ENCODE measurements at places on chromosomes 6 and 20. TPM values are rescaled to one million over a fixed set of nuclear protein-coding genes. Genes with fewer than 3 reads are reported as not detected.

The SYNDIG1 gene
- total RNA-seq: 3.4 TPM

The ZNF292 gene
- total RNA-seq: 48.7 TPM

DNA sequence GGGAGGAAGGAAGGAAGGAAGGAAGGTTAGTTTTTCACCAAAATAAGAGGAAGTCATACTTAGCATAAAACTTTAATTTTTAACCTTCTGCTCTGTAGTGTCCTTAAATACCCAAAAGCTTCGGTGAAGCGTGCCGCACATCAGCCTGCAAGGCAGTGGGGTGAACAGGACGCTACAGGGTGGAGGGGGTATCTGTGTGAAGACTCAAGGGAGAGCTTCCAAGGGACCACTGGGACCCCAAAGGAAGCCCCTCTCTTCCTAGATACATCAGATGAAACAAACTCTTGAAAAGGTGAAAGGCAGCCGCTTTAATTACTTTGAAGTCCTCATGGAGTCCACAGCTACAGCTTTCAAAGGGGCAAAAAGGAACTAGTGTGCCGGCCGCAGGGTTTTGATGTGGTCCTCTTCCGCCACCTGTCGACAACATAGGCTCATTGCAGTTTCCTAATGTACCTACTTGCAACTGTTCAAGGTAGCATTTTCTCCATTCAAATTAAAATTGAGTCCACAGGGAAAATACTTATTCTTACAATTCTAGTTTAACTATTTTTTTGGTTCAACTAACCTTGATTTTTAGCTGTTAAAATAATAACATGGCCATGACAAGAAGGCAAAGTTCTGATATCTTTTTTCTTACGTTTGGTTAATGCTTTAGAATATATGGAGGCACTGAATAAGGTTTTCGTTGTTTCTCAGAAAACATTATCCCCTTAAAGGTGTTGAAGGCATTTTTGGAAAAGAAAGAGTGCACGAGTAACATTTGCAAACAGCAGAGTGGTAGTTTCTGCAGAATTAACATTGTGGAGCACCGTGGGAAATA is 135.0 kb upstream of the RIPOR2 start:
- DNase-seq: peak; percentile 81

DNA sequence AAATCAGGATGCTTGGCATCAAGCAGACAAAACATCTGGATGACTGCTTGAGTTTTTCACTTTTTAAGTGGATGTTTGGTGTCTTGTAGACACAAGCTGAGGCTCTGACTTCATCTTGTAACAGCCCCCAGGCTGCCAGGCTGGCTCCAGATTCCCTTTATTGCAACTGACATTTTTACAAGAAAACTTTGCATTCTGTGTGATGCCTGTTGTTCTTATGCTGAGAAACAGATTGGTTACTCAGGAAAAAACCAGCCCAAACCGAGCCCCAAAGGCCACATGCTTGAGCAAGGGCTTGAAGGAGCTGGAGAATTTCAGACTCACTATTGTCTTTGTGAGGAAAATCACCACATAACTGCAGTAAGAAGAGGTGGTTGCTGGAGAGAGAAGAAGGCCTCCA is 98.4 kb upstream of the PREP start:
- no peak for DNase-seq

DNA sequence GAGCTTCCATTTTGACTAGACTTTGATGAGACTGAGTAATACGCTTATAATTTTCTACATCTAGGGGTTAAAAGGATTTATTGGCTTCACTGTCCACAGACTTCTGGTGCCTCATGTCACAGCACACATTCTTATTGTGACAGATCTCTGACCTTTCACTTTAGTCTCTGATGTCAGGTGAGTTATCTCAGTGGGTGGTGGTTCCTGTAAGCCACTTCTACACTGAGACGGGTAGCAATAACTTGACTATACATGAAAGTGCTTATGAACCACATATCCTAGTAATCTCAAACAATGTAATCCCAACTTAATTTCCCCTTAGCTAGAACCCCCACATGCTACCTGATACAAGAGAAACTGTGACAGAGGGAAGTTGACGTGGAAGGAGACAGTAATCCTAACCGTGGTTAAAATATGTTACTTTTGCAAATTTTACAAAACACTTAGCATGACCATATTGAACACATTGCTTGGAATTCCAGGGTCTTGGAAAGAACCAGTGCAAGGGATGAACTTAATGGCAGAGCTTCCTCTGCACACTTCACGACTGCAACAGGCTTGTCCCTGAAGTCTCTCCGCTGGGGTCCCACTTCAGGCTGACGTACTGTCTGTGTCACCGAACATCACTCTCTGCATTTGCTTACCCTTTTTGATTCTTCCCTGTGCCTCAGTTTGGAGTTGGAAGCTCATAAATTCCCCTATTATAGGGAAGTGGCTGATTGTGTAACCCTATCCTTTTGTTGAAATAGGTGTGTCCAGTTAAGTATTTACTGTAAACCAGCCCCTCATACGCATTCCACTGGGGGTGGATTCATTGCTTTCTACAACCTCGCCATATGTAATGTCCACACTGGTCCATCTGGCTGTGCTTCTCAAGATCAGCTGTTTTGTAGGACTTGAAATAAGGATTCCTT is 6.4 kb upstream of the TRIM40 start:
- no peak for DNase-seq

- no peak for DNase-seq
These were observed 142.3 kb upstream of the SASH1 start for GRCh38 chr6:148200293-148200692.

- DNase-seq: no peak
These were observed 167.7 kb upstream of the BMP5 start for GRCh38 chr6:56043076-56043475.

DNA sequence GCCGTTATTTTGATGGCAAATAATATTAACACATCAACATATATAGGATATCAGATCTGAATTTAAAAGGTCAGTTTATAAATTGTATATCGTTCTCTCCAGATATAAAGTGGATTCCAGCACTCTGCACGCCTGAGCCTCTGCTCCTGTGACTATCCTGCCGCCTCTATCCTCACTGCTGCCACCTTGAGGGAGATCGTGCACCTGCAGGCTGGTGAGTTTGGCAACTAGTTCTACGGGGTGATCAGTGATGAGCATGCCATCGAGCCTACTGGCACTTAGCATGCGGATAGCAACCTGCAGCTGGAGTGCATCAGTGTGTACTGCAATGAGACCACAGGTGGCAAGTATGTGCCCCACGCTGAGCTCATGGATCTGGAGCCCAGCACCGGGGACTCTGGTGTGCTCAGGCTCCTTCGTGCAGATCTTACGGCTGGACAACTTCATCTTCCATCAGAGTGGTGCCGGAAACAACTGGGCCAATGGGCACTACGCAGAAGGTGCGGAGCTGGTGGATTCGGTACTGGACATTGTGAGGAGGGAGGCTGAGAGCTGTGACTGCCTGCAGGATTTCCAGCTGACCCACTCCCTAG is 84.9 kb downstream of the FBXO5 start:
- DNase-seq: peak; percentile 54

- peak; percentile 43 for DNase-seq
These were observed 98.7 kb downstream of the BACH2 start for GRCh38 chr6:90197854-90198496.

The LRRC73 gene
- total RNA-seq: 1.2 TPM

- no peak for DNase-seq
These were observed 166.6 kb downstream of the SASH1 start for GRCh38 chr6:148509119-148509799.

DNA sequence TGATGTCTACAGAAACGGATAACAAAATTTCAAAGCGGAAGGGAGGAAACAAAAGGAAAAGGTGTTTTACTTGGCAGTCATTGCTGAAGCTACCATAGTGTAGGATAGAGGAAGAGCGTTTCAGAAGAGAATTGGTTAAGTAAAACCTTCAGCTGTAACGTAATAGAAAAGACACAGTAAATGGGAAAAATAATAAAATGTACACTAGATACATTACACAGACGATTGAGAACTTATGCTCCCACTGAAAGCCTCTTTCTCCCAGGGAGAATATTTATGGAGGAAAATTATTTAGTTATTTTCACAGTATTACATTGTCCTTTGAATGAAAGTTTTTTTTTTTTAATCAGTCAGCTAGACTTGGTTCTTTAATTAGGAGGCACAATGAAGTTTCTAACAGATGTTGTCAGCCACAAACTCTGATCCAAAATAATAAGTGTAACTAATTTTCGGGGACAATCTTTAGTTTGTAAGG is 90.7 kb upstream of the PRDM1 start:
- no peak for DNase-seq

DNA sequence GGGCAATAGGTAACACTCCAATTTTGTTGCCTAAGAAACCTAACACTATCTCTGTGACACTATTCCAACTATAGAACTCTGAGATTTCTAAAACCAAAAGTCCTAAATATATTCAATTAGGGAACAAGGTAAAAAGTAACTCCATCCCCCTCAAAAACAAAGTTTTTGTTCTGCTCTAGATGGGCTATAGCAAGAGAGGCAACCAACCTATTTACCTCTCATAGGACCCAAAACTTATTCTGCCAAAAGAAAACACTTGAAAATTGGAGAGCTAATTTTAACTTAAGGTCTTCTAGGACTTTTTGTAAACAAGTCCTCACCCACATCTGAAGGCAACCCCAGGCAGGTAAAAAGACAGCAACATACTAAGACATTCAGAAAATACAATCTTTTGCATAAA is 7.7 kb downstream of the RBM39 start:
- no peak for DNase-seq

- DNase-seq: peak; percentile 61
These were observed 474 bp downstream of the CEBPB start for GRCh38 chr20:50191065-50191543.

The SLC26A8 gene
- total RNA-seq: 0.07 TPM

The TBX18 gene
- total RNA-seq: under 0.01 TPM

DNA sequence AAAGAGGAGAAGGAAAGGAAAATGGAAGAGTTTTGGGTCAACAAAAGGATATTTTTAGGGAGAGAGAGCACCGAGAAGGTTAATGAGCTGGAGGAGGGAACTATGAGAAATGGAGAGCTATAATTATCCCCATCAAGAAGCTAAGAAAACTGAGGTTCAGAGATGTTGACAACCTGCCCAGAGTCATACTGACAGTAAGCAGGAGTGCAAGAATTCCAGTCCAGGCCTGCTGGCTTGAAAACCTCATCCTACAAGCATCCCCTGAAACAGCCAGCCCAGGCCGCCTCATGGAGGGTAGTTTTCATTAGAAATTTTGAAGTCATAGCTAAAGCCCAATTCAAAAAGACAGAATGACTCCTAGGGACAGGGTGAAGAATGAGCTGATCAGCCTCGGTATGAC is 172.1 kb upstream of the LRFN2 start:
- no peak for DNase-seq

DNA sequence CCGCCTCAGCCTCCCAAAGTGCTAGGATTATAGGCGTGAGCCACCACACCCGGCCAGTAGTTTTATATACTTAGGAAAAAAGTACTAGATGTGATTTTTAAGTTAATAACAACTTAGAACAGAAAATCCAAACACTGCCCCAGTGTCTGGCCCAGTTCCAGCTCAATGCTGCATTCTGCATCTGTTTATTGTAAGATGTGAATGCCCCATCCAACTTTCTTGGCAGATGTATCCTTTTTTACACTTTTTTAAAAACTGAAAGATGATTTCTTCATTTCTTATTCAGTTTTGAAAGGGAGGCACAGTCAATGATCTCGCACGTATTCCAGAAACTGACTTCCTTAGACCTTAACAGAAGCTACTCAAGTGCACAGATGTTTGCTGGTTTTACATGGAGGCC is 85.6 kb upstream of the SRSF6 start:
- no peak for DNase-seq

The KCNK16 gene
- total RNA-seq: not detected

Measured in uterus (tissue), 4 donors.